ENCODE measurements at places on chromosomes 3 and 15. TPM values are rescaled to one million over a fixed set of nuclear protein-coding genes. Genes with fewer than 3 reads are reported as not detected.

- H3K36me3 ChIP-seq, result no peaks in the 10 kb centered on the region
- H3K27me3 ChIP-seq, result no peaks in the 10 kb centered on the region
- no peaks in the 10 kb centered on the region for H3K4me1 ChIP-seq
- DNase-seq, result no peak
- no peak overlapping the region for H3K27ac ChIP-seq
Measured at GRCh38 chr15:52057996-52058395, 39.0 kb downstream of the MAPK6 start.

DNA sequence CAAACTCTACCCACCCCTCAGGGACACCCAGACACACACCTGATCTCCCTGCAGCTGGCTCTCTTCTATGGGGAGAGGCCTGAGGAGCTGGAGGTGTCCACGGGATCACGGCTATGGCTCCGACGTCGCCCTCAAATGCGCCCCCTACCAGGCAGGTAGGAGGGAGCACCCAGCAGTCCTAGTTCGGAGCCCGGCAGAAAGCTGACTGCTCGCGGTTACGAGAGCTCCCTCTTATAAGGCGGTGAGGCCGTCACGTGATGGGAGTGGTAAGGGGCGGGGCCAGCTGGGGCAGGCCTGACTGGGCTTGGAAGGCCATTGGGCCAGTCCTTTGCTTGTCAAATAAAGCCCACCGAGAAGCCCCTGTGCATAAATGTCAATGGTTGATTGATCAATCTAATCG, at the start of gene PRR20G:
PRR20G (minus strand) TSS at position 207 of the 400 bp plus-strand sequence. CDS start 681 bp downstream, outside the sequence.
- no peak within 1 kb of the TSS for H3K27ac ChIP-seq
- H3K27me3 ChIP-seq, result no peaks in the 10 kb centered on the region
- no peaks in the 10 kb centered on the region for H3K4me1 ChIP-seq
- peaks cover 4% of the 10 kb centered on the region for H3K36me3 ChIP-seq
- H3K4me3 ChIP-seq, result no peak within 1 kb of the TSS

- no peaks in the 10 kb centered on the region for H3K4me1 ChIP-seq
- H3K36me3 ChIP-seq, result no peaks in the 10 kb centered on the region
- no peak overlapping the region for H3K4me3 ChIP-seq
- H3K27me3 ChIP-seq, result no peaks in the 10 kb centered on the region
- H3K27ac ChIP-seq, result no peak overlapping the region
Measured at GRCh38 chr3:122754929-122755328, 38.7 kb downstream of the HSPBAP1 start.

The HGD gene
- 1.8 TPM for total RNA-seq
